Activated effector memory CD4-positive, alpha-beta T cell treated with anti-CD3 and anti-CD28 coated beads, Interleukin-2, amount 50 U/mL, for 16 hours (primary cell): ENCODE measurements at places on chromosomes 1 and 21.

- DNase-seq, result peak; percentile 84
These were observed 40.4 kb downstream of the CASZ1 start for GRCh38 chr1:10755970-10756521.

DNA sequence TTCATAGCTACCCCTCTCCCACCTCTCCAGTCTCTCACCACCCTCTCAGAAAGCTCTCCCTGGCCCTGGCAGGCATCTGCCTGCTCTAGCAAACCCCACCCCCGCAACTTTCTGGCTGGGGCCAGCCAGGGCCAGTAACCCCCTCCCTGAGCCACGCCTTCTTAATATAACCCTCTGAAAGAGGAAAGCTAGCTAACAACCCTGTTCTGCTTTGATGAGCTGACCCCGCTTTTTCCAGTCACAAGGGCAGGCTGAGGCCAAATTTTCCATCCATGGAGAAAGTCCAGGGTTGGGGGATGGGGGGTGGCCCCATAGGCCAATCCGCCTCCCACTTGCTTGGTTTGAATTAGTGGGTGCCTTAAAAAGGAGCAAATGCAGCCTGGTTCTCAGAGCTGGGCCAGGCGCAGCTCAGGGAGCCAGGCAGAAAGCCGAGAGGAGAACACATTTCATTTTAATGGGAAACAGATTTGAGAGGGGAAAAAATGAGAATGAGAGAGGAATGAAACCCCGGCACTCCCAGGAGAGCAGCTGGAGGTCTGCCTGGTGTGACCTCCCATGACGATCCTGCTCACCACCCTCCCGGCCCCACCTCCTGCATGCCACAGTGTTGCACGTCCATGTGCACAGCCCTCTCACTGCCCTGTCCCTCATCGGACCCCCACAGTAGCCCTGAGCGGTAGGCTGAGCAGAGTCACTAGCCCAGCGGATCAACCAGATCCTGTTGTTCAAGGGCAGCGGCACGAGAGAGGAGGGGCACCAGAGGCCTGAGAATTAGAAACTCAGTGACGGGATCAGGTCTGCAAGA lies 62.3 kb downstream of the OPTC start:
- DNase-seq, result no peak

- no peak for DNase-seq
These were observed 111.4 kb downstream of the ST3GAL3 start for GRCh38 chr1:43818691-43819090.

- DNase-seq, result no peak
These were observed 413 bp downstream of the EFCAB7 start for GRCh38 chr1:63523738-63524137.

DNA sequence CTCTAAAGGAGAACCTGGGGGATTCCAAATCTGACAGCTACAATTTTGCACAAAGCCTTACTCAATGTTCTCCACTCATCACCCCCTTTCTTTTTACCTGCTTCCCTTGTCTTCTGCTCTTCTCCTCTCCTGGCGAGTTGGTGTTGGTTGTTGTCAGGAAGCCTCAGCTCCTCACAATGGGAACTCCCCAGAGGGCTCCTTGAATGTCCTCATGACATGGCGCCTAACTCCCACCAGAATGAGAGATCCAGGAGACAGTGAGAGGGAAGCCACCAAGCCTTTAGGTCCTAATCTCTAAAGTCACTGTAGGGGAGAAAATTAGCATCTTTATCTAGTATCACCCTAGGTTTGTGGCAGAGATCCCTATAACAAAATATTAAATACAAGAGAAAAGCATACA lies 87.8 kb downstream of the SLC16A1 start:
- DNase-seq, result no peak

DNA sequence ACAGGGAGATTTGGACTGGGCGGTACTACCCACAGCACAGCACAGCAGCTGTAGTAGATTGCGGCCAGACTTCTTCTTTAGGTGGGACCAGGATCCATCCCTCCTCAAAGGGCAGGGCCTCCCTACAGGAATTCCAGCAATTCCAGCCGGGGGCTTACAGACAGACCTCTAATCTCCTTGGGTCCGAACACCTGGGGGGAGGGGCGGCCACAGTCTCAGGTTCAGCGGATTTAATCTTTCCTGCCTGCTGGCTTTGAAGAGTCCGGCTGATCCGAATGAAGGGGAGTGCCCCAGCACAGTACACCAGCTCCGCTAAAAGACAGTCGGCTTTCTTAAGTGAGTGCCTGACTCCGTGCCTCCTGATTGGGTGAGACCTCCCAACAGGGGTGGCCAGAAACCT lies 1708.5 kb downstream of the BRINP3 start:
- no peak for DNase-seq

DNA sequence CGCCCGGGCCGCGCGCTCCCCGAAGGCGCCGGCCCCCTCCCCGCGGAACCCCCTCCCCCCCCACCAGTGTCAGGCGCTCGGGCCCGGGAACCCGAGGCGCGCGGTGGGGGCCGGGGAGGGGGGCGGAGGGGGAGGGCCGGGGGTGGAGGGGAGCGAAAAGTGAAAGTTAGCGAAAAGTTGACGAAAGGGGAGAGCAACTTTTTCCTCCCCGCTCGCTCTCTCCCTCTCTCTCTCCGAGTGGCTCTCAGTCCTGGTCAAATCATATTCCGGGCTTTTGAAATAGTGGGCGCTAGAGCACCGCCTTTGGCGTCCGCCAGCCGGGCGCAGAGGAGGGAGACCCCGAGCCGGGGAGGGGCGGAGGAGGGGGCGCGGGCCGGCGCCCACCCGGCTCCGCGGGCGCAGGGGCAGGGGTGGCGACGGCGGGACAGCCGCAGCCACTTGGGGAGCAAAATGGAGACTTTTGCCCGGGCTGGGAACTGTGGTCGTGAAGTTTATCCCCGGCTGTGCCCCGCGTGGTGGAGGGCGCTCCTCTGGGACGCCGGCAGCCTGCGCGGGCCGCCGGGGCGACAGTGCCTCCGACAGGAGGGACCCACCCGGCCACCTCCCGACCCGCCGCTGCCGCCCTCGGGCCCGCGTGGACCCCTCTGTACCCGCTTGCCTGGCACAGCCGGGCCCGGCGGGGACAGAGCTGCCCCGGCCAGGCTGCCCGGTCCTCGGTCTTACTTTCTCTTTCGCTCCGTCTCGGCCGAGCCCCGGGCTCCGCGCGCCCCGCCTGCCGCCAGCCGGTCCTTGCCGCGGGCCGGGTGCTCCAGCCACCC lies 697 bp downstream of the PRDM16 start:
- no peak for DNase-seq

DNA sequence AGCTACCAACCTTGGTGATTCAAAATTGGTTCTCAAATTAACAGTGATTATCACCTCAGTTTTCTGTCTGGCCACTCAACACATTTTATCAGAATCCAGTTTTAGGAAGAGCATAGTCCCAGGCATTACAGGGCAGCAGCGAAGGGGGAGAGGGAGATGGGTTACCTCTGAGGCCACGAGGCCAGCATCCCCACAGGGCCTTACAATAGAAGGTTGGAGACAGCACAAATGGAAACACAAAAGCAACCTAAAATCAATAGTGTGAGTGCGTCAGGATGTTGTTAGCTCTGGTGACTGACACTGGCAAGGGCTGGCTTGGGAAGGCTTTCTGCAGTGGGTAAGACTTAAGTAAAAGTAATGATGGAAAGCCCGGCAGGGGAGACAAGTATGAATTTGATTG lies 79.5 kb downstream of the JAK1 start:
- DNase-seq, result no peak

DNA sequence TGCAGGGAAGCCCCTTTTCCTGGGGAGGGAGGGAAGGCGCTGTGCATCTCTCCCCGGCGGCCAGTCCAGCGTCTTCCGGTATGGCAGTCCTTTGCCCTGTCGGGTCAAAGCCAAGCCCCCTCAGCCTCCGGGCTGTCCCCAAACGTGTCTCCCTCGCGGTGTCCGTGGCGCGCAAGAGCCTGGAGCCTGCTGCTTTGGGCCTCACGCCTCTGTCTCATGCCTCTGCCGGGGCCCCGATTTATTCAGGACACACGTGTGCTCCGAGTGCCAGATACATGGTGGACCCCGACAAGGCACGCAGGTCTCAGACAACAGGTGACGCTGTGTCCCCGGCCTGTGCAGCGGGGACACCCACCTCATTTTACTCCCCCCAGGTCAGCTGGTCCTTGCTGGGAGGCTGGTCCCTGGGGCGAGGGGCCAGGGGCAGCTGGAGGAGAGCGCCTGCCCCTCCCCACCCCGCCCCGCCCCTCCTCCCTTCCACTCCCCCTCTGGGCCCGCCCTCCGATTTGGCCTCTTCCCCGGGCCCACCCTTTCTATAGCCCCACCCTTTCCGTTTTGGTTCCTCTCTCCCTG lies 176.7 kb downstream of the CAMTA1 start:
- no peak for DNase-seq
